ENCODE measurements at places on chromosomes 7 and 10. TPM values are rescaled to one million over a fixed set of nuclear protein-coding genes. Genes with fewer than 3 reads are reported as not detected.
A peak's percentile ranks its signal among the peaks of the same experiment; 100 is the strongest.

Gene WASHC2C
- total RNA-seq, result 57.4 TPM

Gene MSMB
- not detected for total RNA-seq

Gene NACAD
- 0.78 TPM for total RNA-seq

Gene CDHR3
- 12.4 TPM for total RNA-seq

Gene EEPD1
- total RNA-seq, result 0.45 TPM

Gene MRLN
- not detected for total RNA-seq

Gene C10orf53
- not detected for total RNA-seq

Gene DNAH11
- 0.39 TPM for total RNA-seq

Gene ANLN
- total RNA-seq, result 1.7 TPM

GRCh38 chr7:27095050-27095896 is 527 bp downstream of the HOXA1 start:
- peaks cover 11% of the 10 kb centered on the region for H3K27me3 ChIP-seq
- peak; percentile 36 for DNase-seq
- H3K4me3 ChIP-seq, result peak overlapping the region; percentile 86
- H3K4me1 ChIP-seq, result peaks cover 30% of the 10 kb centered on the region
- H3K36me3 ChIP-seq, result peaks cover 3% of the 10 kb centered on the region

DNA sequence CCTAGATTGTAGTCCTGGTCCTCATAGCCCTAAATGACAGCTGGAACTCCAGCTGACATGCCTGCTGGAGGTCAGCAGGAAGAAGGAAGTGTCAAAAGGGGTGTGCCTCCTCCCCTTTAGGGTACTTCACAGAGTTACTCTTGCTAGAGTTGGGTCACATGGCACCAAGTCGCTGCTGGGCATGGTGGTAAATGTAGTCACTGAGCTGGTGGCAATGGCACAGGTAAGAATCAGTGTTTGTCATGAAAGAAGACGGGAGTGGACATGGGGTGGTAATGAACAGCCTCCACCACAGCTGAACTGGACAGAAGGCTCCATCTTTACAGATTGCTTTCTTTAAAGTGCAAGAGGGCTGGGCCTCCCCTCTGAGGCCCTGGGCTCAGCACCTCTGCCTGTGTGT is 122.3 kb downstream of the ACTR3B start:
- H3K27me3 ChIP-seq, result no peaks in the 10 kb centered on the region
- no peak for DNase-seq
- H3K36me3 ChIP-seq, result no peaks in the 10 kb centered on the region
- no peak overlapping the region for H3K27ac ChIP-seq
- H3K4me1 ChIP-seq, result no peaks in the 10 kb centered on the region
- H3K4me3 ChIP-seq, result no peak overlapping the region

- no peak overlapping the region for H3K4me3 ChIP-seq
- H3K27ac ChIP-seq, result no peak overlapping the region
- H3K27me3 ChIP-seq, result no peaks in the 10 kb centered on the region
- H3K36me3 ChIP-seq, result no peaks in the 10 kb centered on the region
- no peak for DNase-seq
Observed at GRCh38 chr10:48844616-48845015, 95.0 kb downstream of the LRRC18 start.

DNA sequence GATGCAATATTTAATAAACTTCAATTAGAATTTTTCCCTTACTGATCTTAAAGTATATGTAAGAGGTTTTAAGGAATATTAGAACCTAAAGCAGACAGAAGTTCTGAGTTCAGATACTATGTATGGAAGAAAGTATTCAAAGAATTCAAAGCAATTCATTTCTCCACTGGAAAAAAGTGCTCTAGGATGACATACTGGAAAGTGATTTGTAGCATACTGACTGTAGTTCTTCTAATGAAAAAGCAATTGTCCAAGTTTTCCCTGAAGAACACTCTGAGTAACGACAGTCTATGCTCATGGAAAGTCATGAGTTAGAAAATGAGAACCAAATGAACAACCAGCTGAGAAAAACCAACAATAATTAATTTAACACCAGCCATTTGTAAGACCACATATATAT is 180.8 kb upstream of the SLC26A5 start:
- H3K4me3 ChIP-seq, result no peak overlapping the region
- H3K4me1 ChIP-seq, result no peaks in the 10 kb centered on the region
- H3K27me3 ChIP-seq, result no peaks in the 10 kb centered on the region
- no peaks in the 10 kb centered on the region for H3K36me3 ChIP-seq
- no peak for DNase-seq

- H3K27ac ChIP-seq, result no peak overlapping the region
- H3K36me3 ChIP-seq, result peaks cover 41% of the 10 kb centered on the region
- no peak for DNase-seq
Observed at GRCh38 chr7:44394636-44395035, 69.2 kb upstream of the CAMK2B start.

GRCh38 chr10:125015356-125015944 is 73.5 kb downstream of the ZRANB1 start:
- H3K27ac ChIP-seq, result peak overlapping the region; percentile 8
- DNase-seq, result peak; percentile 70
- peaks cover 53% of the 10 kb centered on the region for H3K4me1 ChIP-seq
- no peaks in the 10 kb centered on the region for H3K27me3 ChIP-seq

GRCh38 chr7:105021352-105021751 is 7.3 kb downstream of the KMT2E start:
- no peak for DNase-seq
- H3K36me3 ChIP-seq, result no peaks in the 10 kb centered on the region
- H3K4me3 ChIP-seq, result no peak overlapping the region
- no peak overlapping the region for H3K27ac ChIP-seq
- peaks cover 21% of the 10 kb centered on the region for H3K4me1 ChIP-seq
- no peaks in the 10 kb centered on the region for H3K27me3 ChIP-seq

DNA sequence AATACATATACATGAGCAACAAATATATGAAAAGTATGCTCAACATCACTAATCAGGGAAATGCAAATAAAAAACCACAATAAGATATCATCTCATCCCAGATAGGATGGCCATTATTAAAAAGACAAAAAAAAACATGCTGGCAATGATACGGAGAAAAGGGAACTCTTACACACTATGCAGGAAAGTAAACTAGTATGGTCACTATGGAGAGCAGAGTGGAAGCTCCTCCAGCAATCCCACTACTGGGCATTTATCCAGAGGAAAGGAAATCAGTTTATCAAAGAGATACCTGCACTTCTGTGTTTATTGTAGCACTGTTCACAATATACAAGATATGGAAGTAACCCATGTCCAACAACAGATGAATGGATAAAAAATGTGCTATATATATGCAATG is 217.5 kb downstream of the SDK1 start:
- no peak for DNase-seq
- H3K27ac ChIP-seq, result no peak overlapping the region
- peaks cover 7% of the 10 kb centered on the region for H3K27me3 ChIP-seq
- H3K4me3 ChIP-seq, result no peak overlapping the region
- H3K36me3 ChIP-seq, result no peaks in the 10 kb centered on the region

GRCh38 chr7:90816511-90817142 is 220.5 kb downstream of the CDK14 start:
- no peak overlapping the region for H3K27ac ChIP-seq
- no peaks in the 10 kb centered on the region for H3K27me3 ChIP-seq
- no peak for DNase-seq
- H3K36me3 ChIP-seq, result no peaks in the 10 kb centered on the region

DNA sequence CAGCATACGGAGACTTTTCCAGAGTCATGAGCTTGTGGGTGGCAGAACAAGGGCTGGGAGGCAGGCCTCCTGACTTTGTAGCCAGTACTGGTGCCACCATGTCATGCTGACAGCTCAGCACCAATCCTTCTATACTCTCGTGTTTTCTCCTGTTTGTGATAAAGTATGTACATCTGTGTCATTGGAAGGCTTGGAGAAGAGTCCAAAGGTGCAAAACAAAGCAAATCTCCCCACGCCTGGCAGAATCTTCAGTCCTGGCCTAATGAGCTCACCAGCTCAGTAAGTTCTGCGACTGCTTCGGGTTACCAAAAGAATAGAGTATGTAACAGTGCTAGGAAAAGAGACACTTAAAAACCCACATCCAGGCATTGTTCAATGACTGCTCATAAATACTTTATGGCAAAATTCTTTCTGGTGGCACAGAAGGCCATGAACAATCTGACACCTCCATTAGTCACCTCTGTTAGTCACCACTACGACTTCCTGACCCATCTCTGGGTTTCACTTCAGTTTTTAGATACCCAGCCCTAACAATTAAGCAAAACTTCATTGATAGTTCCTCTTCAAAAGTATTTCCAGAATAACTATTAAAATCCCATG is 24.5 kb downstream of the STEAP1 start:
- H3K4me1 ChIP-seq, result peaks cover 4% of the 10 kb centered on the region
- no peak for DNase-seq
- no peaks in the 10 kb centered on the region for H3K36me3 ChIP-seq
- H3K27me3 ChIP-seq, result no peaks in the 10 kb centered on the region
- no peak overlapping the region for H3K4me3 ChIP-seq

- no peak overlapping the region for H3K27ac ChIP-seq
- no peaks in the 10 kb centered on the region for H3K27me3 ChIP-seq
- no peaks in the 10 kb centered on the region for H3K36me3 ChIP-seq
- H3K4me1 ChIP-seq, result no peaks in the 10 kb centered on the region
- no peak for DNase-seq
- H3K4me3 ChIP-seq, result no peak overlapping the region
Observed at GRCh38 chr7:46428295-46428694, 507.2 kb upstream of the IGFBP3 start.

- H3K27ac ChIP-seq, result no peak overlapping the region
- H3K4me3 ChIP-seq, result no peak overlapping the region
- H3K27me3 ChIP-seq, result peaks cover 15% of the 10 kb centered on the region
- H3K4me1 ChIP-seq, result peaks cover 2% of the 10 kb centered on the region
- H3K36me3 ChIP-seq, result no peaks in the 10 kb centered on the region
- no peak for DNase-seq
Observed at GRCh38 chr7:29140873-29141468, 5.4 kb downstream of the CPVL start.

GRCh38 chr10:99467236-99467999 is 37.0 kb upstream of the GOT1 start:
- no peak overlapping the region for H3K27ac ChIP-seq
- H3K36me3 ChIP-seq, result no peaks in the 10 kb centered on the region
- H3K27me3 ChIP-seq, result peaks cover 3% of the 10 kb centered on the region
- H3K4me1 ChIP-seq, result no peaks in the 10 kb centered on the region
- H3K4me3 ChIP-seq, result no peak overlapping the region
- no peak for DNase-seq

- H3K27me3 ChIP-seq, result peaks cover 12% of the 10 kb centered on the region
- H3K27ac ChIP-seq, result peak within 1 kb of the TSS; percentile 72
- peak within 1 kb of the TSS; percentile 83 for H3K4me3 ChIP-seq
- H3K4me1 ChIP-seq, result peaks cover 7% of the 10 kb centered on the region
Observed at GRCh38 chr10:97498841-97499560, at the start of gene UBTD1. TSS of gene UBTD1 (plus strand) at chr10:97498924. CDS start at chr10:97499204, 280 bp downstream.
